ENCODE measurements at places on chromosomes 2 and 18.

DNA sequence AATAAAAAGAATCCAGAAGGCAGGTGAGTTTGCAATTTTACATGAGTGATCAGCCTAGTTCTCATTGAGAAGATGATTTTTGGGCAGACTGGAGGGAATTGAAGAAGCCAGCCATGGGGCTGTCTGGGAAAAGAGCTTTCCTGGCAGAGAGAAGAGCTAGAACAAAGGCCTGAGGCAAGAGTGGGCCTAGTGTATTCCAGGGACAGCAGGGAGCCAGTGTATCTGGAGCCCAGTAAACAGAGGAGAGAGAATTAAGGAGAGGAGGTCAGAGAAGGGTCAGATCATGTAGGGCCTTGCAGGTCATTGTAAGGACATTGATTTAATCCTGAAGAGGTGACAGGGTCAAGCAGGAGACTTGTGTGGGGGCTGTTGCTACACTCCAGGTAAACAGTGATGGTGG, 195.8 kb downstream of the SATB2 start:
- DNase-seq, result no peak

GRCh38 chr2:159855143-159855542, 57.1 kb upstream of the CD302 start:
- no peak for DNase-seq

- no peak for DNase-seq
Measured at GRCh38 chr2:240596080-240596460, 9.5 kb downstream of the CAPN10 start.

- DNase-seq, result peak; percentile 81
Measured at GRCh38 chr2:54274781-54275242, 18.8 kb upstream of the TSPYL6 start.

- no peak for DNase-seq
Measured at GRCh38 chr2:44949329-44950151, 8.0 kb downstream of the SIX3 start.

DNA sequence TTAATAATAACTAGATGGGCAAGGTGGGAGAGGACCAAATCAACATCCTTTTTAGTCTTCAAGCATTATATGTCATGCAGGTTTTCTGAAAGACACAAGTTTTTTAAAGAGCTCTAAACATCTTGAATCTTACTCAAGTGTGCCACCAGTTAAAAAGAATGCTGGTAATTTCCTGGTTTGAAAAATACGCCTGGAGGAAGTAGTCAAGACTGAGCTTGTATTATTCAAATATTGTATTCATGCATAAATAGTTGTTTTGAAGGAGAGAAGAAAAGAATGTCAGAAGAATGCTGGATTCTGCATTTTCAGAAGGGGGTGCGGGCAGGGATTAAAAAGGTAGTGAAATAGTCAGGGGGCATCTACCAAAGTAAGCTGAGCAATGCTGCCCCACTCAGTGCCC, 90.7 kb downstream of the WDPCP start:
- no peak for DNase-seq

GRCh38 chr2:202035941-202036372, 2.3 kb downstream of the FZD7 start:
- no peak for DNase-seq

GRCh38 chr18:54717673-54718407, 110.4 kb upstream of the RAB27B start:
- no peak for DNase-seq

- DNase-seq, result no peak
Measured at GRCh38 chr2:171630812-171631626, 56.2 kb upstream of the DYNC1I2 start.

DNA sequence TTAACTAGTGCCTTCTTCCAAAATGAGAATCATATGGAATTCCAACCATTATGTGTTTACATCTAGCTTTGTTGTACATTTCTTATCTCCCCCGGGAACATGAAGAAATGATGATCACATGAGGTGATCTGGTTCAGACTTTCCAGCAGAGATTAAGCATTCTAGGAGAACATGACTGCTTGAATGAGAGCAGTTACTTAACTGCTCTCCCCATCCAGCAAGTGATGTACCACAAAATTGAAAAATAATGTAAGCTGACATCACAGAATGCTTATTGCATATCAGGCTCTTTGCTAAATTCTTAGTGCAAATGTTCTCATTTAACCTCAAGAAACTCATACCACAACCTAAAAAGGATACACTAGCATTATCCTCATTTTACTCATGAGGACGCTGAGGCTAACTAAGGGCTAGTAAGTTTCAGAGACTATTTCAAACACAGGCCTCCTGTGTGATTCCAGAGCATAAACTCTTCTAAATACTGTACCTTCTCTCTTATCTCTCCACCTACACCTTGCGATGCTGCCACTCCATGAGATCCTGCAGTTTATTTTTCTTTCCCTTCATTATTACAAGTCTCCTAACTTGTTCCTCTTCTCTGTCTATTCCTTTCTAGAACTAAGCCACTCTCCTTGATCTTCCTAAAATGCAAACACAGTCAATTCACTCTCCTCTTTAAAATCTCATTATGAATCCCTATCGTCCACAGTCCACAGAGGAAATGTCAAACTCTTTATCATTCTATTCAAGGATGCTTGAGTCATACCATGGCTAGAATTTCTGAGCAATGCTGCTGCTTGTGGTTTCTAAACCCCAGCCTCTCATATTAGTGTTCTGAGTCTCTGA, 1224.8 kb upstream of the ZEB2 start:
- peak; percentile 86 for DNase-seq

DNA sequence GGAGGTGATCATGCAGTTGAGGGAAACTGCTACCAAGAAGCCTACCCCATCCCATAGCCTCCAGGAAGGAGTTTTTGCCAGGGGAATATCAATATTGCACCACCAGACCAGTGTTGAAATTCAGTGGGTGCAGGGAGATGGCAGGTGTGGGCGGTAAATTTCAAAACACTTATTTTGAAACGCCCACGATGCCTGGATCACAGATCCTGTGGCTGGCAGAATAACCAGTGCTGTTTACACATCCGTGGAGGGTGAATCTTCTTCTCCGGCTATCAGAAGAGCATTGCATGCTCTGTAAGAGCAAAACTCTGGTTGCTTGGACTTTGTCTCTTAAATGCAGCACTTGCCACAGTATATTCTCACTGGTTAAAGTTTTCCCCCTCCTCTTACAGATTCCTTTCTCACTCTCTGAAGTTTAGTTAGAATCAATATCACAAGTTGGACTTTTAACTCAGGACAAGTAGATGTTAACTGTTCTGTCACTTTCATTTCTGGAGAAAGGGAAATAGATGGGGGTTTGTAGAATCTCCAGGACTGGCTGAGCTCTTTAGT, 70.5 kb upstream of the ZCCHC2 start:
- no peak for DNase-seq

DNA sequence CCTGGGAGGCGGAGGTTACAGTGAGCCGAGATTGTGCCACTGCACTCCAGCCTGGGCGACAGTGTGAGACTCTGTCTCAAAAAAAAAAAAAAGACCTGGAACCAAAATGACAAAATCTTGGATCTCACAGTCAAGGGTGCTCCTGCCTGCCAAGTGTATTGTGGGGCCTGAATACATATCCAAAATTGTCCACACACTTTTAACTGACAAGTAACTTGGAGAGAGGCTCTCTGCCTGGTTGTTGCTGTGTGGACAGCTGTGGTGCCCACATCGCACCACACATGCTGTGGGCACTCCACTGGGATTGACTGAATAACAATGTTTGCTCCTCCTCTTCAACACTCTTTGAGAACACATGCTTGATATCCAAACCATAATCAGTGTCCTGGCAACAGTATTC, 117.6 kb upstream of the REV1 start:
- DNase-seq, result no peak

- peak; percentile 21 for DNase-seq
Measured at GRCh38 chr2:50529600-50530218, 502.2 kb downstream of the NRXN1 start.

- DNase-seq, result no peak
Measured at GRCh38 chr2:152499896-152500735, 165.1 kb downstream of the FMNL2 start.
